ENCODE measurements at places on chromosomes 1 and 21. TPM values are rescaled to one million over a fixed set of nuclear protein-coding genes. Genes with fewer than 3 reads are reported as not detected.

DNA sequence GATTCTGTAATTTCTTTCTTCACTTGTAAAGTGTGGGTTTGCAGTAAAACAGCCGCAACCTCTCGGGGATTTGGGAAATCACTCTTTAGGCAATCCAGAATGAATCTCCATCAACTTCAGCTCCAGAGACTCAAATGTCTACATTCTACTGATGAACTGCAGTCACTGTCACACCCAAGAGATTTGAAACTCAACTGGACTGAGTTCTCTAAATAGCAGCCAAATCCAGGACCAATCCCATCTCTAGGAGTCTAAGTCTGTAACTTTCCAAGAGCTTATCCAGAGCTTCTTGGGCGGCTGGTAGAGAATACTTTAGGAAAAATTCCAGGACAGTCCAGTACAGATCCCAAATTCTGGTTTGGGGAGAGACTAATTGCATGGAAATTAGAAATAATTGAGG, 62.9 kb downstream of the ADAMTS1 start:
- DNase-seq: no peak

DNA sequence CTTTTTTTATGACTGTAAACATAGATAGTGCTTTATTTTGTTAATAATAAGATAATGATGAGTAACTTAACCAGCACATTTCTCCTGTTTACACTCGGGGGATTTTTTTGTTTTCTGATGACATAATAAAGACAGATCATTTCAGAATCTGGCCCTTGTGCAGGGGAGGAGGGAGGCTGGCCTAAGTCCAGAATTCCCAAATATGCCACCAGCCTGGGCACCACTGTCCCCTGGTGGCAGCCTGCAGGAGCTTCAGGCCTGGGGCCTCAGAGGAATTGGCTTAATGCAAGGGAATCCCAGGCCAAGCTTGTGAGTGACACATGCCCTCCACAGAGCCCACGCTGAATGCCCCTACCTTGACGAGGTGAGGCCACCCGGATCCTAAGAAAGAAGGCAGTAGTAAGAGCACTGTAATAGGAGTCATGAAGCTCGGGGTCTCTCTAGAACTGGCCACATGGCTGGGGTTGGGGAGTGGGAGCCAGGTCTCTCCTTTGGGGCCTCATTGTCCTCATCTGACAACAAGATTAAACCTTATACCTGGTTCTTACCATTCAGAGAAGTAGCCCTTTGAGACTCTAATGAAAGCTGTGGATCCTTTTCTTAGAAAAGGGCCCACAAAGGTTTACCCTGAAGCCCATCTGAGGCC, 24.1 kb downstream of the ETNK2 start:
- DNase-seq: peak; percentile 71

DNA sequence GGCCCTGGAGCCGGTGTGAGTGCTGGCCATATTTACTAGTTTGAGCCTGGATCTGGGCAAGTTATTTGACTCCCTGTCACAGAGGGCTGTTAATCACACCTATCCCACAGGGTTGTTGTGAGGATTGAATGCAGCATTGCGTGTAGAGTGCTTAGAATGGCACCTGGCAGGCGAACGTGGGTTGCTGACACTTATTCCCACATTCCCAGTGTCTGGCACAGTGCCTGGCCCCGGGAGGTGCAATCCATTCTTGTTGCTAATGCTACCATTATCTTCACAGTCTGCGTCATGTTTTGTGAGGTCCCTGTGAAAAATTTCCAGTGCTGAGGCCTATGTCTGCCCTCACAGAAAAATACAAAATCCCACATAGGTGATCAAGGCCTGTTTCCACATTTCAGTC, 66.1 kb downstream of the CD2 start:
- peak; percentile 73 for DNase-seq

- DNase-seq: no peak
Measured at GRCh38 chr1:178361847-178362246, 134.9 kb downstream of the CLEC20A start.

- DNase-seq: peak; percentile 56
Measured at GRCh38 chr1:236141447-236142252, 689 bp upstream of the GPR137B start.

GRCh38 chr1:212244441-212244840, 40.8 kb upstream of the PPP2R5A start:
- DNase-seq: no peak

DNA sequence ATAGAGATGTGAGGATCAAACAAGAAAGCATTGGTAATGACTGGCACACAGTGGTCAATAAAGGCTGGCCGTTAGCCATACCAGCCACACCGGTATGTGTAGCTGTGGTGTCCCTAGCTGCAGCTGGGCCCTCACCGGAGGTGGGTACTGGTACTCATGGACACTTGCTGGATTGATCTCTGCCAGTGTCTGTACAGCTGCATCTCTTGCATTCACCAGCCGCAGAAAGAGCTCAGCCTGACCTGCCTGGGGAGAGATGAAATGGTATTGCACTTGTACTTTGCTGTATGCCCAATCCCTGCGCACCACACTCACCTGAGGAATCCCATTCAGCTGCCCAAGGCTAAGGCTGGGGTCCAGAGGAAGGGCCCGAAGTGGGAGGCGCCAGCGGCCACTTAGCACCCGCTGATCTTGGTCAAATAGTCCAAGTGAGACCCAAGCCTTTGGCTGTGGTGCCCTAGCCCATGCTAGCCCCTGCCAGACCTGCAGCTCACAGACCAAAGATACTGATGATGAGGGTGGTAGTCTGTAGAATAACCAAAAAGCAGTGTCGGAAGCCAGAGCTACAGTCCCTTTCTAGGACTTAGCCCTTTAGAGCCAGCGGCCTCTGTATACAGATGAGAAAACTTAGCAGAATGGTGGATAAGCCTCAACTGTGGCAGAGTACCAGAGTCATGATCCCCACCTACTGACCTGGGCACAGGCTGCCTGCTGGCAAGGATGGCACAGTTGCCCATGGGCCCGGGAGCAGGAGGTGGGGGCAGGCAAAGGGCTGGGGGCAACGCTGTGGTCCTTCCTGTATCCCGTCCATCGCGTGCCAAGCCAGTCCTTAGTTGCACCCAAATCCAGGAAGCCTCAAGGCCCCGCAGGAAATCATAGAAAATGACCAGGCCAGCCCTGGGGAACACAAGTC, 3.0 kb downstream of the CCDC17 start:
- DNase-seq: no peak

The DNAJC6 gene
- total RNA-seq: 3.6 TPM

The FAM151A gene
- 1.2 TPM for total RNA-seq

The GRIK1 gene
- total RNA-seq: not detected

The TSSK3 gene
- total RNA-seq: 2.0 TPM

The TMEM52 gene
- total RNA-seq: 1.7 TPM

The PRAMEF7 gene
- total RNA-seq: not detected

The PDC gene
- not detected for total RNA-seq
